ENCODE measurements at places on chromosomes 2 and 18. TPM values are rescaled to one million over a fixed set of nuclear protein-coding genes. Genes with fewer than 3 reads are reported as not detected.

RAB27B gene
- 1.3 TPM for total RNA-seq

POMC gene
- total RNA-seq: 0.59 TPM

IL18R1 gene
- total RNA-seq: 1.1 TPM

CXCR1 gene
- total RNA-seq: not detected

SERPINB13 gene
- total RNA-seq: not detected

RNF25 gene
- total RNA-seq: 30.5 TPM

TMBIM1 gene
- total RNA-seq: 311 TPM

FASTKD1 gene
- 9.7 TPM for total RNA-seq

CCDC74B gene
- total RNA-seq: 9.6 TPM

ANKRD62 gene
- total RNA-seq: not detected

REEP1 gene
- total RNA-seq: not detected

CRACDL gene
- not detected for total RNA-seq

SYT4 gene
- not detected for total RNA-seq

REG1B gene
- total RNA-seq: not detected

SIX2 gene
- total RNA-seq: 0.47 TPM

LRP2 gene
- not detected for total RNA-seq

CRIM1 gene
- total RNA-seq: 175 TPM

NETO1 gene
- total RNA-seq: not detected

METTL4 gene
- total RNA-seq: 6.6 TPM
